ENCODE measurements at places on chromosomes 3 and 15.

DNA sequence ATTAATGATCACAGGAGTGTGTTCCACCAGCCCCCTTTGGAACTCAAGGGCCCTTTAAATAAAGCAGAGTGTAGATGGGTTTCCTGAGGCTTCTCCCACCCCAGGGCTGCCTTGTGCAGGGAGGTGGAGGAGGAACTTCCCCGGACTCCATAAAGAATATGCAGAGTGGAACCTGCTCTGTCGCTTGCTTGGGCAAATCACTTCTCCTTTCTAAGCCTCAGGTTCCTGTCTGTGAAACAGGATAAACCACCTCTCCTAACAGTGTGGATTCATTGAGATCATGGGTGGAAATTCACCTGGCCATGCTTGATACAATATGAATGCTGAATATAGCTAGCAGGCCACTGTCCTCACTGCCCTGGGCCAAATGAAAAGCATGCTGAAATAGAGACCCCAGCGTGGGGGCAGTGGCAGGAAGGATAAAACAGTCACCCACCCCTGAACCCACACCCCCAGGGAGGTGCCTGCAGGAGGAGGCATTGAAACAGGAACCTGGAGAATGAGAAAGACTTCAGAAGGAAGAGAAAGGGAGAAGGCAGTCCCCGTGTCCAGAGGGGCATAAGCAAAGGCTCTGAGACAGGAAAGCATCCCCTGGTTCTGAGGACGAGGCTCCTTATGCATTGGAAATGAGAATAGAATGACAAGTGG, 41.1 kb upstream of the CHRNB4 start:
- DNase-seq = no peak

DNA sequence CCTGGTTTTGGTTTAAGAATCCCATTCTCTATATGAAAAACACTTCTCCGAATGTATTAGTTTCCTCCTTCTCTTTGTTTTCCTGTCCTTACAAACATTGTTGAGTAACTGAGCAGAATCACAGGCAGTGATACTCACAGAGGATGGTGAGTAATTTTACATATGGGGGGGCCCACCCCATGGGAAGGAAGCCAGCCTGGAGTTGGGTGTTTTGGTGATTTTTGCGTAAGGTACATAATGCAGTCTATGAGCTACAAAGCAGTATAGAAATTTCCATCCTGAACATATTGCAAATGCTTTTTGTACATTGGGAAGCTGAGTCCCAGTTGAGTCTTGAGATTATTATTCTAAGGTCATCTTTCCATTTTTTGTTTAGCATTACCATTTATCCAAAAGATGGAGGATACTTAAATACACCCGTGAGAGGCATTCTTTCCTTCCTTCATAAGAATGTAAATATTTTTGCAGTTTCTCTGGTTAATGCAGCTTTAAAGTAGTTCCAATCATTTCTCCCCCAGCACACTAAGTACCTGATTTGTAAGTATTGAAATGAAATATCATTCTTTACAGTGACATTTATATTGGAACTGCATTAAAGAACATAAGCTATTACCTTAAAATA, 476.8 kb downstream of the AGBL1 start:
- no peak for DNase-seq

GRCh38 chr3:113214917-113215595, 3.7 kb downstream of the BOC start:
- DNase-seq = no peak

- DNase-seq = no peak
These were observed 232.3 kb upstream of the STAC start for GRCh38 chr3:36147934-36148558.

DNA sequence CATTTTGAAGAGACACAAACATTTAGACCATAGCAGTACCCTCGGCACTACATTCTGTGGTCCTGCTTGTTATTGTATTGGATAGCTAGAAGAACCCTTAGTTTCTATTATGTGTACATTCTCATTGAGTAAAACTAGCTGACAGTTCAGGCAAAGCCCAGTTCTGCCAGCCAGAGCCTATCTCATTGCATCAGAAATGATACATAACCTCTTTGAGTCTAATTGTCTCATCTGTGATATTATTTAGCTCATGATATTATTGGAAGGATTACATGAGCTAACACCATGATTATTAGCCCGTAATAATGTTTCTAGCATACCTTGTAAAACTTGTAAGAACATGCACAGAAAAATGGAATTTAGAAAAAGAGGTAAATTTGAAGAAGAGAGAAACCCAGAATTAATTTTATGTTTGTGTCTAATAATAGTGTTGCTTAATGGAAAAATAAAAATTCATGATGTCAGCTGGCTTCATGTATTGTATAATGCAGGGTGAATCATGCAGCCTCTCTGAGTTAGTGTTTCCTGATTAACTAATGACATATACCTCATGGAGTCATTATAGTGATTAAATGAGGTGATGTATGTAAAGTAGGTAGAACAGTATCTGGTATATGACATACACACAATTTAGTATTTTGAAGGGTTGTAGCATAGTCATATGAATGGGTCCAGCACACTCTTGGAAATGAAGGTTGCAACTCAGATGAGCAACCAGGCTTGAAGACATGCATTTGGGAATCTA, 339.4 kb upstream of the GRM7 start:
- no peak for DNase-seq

- no peak for DNase-seq
These were observed 3.3 kb upstream of the THSD4 start for GRCh38 chr15:71111950-71112349.

GRCh38 chr3:9762871-9763270, 6.9 kb downstream of the CAMK1 start:
- DNase-seq = no peak

DNA sequence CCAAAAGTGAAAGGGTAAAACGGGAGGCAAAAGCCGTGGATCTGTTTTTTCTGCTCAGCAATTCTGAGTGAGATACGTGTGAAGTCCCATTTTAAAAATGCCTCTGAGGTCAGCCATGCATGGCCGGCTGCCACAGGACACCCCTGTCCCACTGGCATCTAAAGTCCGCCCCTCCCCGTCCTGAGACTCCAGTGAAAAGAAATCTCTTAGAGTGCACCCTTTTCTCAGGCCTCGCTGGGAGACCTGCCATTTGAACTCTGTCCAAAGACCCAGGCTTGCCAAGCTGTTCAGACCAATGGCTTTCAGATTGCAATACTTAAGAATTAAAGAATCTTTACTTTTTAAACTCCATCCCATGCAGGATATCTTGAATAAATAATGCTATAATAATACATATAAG, 61.0 kb upstream of the SLC24A5 start:
- no peak for DNase-seq

DNA sequence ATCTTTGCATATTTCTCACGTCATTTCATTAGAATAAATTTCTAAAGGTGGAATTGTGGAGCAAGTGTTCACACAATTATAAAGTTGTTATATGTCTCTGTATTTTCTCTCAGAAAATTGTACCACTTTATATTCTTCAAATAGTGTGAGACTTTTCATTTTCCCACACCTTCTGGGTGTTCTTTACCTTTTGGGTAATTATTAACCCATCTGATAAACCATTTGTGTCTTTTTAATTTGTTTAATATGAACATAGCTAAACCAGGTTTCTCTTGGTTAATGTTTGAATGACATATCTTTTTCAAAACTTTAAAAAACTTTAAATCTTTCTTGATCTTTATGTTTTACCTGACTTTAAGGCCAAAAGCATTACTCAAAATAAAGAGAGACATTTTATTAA, 40.5 kb downstream of the DZIP3 start:
- no peak for DNase-seq

- no peak for DNase-seq
These were observed 11.8 kb downstream of the AAGAB start for GRCh38 chr15:67242708-67243111.

DNA sequence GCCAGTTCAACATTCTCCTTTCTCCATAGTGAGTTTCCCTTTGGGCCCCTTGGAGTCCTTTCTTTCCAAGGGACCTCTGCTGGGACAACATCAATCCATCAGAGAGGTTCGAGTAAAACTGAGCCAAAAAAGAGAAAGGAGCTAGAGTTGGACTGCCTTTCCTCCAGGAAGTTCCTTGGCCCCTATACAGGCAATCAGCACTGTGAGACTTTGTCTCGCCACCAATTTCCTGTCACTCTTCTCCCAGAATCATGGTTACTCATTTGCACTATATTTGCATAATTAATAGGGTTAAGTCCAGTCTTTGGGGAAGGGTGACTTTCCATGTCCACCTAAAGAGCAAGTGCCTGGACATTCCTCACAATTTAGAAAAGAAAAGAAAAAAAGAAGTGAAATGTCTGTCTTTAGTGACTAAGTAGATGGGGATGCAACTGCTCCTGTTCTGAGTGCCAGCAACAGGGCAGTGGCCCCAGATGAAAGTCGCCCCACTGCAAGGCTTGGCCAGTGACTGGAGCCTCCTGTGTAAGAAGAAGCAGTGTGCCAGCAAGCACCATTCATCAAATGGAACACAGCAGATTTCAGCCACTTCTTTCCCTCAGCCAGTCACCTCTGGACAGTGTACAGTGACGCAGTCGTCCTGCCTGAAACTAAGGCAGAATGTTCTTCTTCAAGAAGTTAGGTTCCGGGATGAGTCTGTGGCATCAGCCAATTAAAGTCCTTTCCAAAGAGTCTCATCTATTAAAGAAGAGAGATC, 91.6 kb downstream of the FSIP1 start:
- DNase-seq = no peak

- no peak for DNase-seq
These were observed 84.7 kb downstream of the OPA1 start for GRCh38 chr3:193677734-193678133.

- no peak for DNase-seq
These were observed 77.0 kb upstream of the HEG1 start for GRCh38 chr3:125132815-125133214.

GRCh38 chr3:101624857-101625256, 50.9 kb downstream of the PCNP start:
- DNase-seq = no peak

DNA sequence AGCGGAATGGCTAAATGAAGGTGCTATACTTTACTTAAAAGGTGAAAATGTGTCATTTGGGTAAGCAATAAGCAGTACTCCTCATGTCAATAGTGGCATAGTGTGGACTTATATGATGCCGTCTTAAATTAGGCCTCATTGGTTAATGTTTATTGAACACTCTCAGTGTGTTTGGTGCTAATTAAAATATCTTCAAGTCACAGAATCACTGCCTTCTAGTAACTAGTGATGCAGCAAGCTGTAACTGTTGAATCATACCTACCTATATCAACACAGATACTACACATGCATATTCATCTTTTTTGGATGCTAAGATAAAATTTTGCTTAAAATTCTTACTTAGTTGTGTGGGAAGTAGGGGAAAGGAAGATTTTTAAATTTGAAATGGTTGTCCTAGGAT, 30.7 kb downstream of the ARHGAP31 start:
- no peak for DNase-seq

- DNase-seq = no peak
These were observed 710 bp downstream of the MECOM start for GRCh38 chr3:169662843-169663160.

DNA sequence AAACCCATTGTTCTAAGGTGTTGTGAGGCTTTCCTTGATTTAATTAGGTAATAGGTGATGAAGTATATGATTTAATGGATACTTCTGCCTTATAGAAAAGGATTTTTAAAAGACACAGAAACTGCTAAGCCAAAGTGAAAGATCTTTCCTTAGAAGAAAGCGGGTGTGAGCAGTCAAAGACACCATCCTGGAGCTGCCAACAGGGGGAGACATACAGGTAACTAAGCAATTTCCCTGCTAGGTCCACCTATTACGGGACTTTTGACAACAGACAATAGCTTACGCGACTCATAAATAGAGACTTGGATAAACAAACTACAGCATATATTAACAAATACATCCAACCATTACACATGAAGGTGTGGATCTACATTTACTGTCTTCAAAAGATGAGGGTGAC, 669.5 kb downstream of the SQOR start:
- no peak for DNase-seq

DNA sequence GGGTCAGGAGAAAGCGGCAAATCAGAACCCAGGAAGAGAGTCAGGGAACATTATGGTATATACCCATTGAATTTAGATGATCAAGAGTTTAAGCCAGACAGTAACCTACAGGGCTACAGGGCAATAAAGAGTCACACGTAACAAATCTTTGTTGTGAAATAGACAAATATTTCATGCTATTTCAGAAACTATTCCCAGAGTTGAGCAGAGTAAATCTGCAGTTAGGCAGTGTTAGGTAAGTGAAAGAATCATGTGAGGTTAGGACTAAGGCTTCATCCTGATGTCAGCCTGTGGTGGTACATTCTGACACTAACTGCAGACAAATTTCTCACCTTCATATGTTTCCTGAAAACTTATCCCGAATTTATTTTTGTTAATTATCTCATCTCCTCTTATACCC, 153.0 kb downstream of the UBE2E2 start:
- DNase-seq = no peak

GRCh38 chr3:49470714-49471420, 800 bp downstream of the DAG1 start:
- DNase-seq = peak; percentile 3

- DNase-seq = no peak
These were observed 600 bp upstream of the CHRNA5 start for GRCh38 chr15:78564743-78565096.

- no peak for DNase-seq
These were observed 158.0 kb downstream of the FBLN2 start for GRCh38 chr3:13706886-13707285.

GRCh38 chr15:68751622-68752021, 69.1 kb downstream of the ANP32A start:
- DNase-seq = no peak

DNA sequence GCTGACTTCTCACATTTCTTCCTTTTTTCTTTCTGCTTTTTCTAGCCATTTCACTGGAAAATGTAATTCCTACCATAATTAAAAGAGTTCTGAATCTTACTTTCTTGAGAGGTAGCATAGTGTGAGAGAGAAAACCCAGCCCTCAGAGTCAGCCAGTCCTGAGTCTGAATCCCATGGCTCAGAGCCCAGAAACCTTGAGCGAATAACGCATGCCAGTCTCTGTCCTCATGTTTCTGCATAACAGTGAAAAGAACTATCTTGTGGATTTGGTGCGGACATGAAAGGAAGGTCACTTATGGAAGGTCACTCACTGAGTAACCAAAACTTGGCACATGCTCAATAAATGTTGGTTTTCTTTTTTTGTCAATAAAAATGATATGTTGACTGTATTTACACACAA, 29.3 kb upstream of the SLCO3A1 start:
- DNase-seq = no peak

DNA sequence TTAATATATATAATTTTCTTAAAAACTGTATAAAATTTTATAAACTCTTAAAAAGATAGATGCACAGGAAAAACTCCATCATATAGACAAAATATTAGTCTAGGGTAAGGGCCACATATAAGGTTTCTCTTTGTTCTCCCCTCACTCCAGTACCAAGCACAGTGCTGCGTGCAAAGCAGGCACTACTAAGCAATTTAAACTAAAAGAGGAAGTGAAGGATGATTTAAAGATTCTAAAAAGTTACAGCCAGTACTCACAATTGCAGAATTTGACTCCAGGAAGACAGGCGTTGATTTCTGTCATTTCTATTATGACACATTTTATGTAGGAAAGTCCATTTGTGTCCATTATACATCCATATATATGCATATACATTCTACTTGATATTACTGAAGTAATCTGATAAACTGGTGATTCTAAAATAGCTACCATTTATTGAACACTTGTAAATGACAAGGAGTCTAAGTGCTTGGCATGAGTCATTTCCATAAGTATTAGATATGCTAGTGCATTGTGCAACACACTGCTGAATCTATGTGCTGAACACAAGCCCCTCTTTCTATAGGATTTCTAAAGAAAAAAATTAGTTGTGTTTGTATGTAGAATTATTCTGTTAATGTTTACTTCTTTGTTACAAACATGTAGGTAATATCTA, 785.5 kb upstream of the ARRDC4 start:
- DNase-seq = no peak

Data from central memory CD4-positive, alpha-beta T cell (primary cell).